ENCODE measurements at places on chromosomes 11 and 22. TPM values are rescaled to one million over a fixed set of nuclear protein-coding genes. Genes with fewer than 3 reads are reported as not detected.

The SAAL1 gene
- 42.9 TPM for total RNA-seq

The CDHR5 gene
- not detected for total RNA-seq

The OR2D2 gene
- 0.56 TPM for total RNA-seq

The IL18 gene
- total RNA-seq: not detected

The USP35 gene
- 11.8 TPM for total RNA-seq

The FDXACB1 gene
- 7.9 TPM for total RNA-seq

The CLCF1 gene
- 0.73 TPM for total RNA-seq

The OR5D16 gene
- total RNA-seq: not detected

The MRGPRX4 gene
- not detected for total RNA-seq

The DDIAS gene
- total RNA-seq: 28.7 TPM

The TSPAN32 gene
- total RNA-seq: 2.1 TPM

The TMEM138 gene
- total RNA-seq: 71.7 TPM

The C11orf86 gene
- not detected for total RNA-seq

The ZNF280A gene
- not detected for total RNA-seq

The P2RY6 gene
- not detected for total RNA-seq

The TMEM45B gene
- 0.24 TPM for total RNA-seq

The ANO1 gene
- total RNA-seq: not detected

The CD151 gene
- 82.3 TPM for total RNA-seq
